ENCODE measurements at places on chromosomes 16 and 17.

GRCh38 chr17:73947966-73948355, 255.5 kb upstream of the RPL38 start:
- no peak for DNase-seq

- no peak for DNase-seq
Observed at GRCh38 chr17:44269535-44270240, 1.8 kb upstream of the SLC4A1 start.

GRCh38 chr16:30526137-30526822, at the start of gene ZNF768:
TSS of gene ZNF768 (minus strand) at chr16:30526566. CDS start at chr16:30526413, 153 bp downstream.
- no peak for DNase-seq

DNA sequence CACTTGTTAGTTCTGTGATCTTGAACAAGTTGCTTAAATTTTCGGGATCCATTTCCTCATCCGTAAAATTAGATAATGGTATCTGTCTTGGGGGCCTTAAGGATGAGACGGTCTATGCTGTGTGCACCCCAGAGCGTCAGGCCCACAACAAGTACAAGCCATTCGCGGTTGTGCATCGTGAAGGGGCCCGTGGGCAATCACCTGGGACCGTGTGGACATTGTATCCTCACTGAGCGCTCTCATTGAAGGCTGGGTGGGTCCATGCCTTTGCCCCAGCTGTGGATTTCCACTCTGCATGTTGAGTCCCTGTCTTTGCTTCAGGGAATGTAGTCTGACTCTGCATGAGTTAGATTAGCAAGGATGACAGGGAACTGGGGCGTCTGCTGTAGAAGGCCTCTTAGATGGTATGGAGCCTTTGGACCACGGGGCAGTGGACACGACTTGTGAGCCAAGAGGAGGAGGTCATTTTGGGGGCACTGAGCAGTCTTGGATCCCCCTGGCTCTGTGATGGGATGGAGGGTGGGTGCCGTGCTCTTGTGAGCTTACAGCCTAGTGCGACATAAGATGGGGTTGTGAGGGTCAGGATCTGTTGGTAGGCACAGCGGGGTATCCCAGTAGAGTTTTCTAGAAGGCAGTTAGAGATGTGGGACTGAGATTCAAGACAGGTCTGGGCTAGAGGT, 89.5 kb downstream of the SNX29 start:
- no peak for DNase-seq

DNA sequence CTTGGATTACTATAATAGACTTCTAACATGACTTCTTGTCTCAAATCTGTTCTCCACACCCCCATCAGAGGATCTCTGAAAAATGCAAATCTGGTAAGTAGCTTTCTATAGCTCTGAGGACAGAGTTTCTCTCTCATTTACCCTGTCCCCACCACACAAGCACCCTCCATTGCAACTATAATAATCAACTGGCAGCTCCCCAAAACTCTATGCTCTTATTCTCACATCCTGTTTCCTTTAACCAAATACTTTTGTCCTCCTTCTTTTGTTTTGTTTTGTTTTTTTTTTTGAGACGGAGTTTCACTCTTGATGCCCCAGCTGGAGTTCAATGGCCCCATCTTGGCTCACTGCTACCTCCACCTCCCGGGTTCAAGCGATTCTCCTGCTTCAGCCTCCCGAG, 73.4 kb downstream of the HELZ start:
- DNase-seq, result no peak

DNA sequence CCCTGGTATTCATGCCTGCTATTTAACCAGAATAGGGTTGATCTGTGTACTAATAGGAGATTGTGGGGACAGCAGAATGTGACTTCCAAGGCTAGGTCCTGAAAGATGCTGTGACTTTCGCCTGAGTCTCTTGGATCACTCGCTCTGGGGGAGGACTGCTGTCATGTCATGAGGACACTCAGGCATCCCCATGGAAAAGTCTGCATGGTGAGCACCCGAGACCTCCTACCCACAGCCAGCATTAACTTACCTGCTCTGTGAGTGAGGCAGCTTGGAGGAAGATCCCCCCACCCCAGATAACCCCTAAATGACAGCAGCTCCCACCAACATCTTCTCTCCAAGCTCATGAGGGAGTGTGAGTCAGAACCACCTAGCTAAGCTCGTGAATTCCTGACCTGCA, 30.3 kb upstream of the C16orf78 start:
- no peak for DNase-seq

- no peak for DNase-seq
Observed at GRCh38 chr17:49209061-49209571, 1.3 kb downstream of the GNGT2 start.

All from kidney glomerular epithelial cell (primary cell).